Activated CD4-positive, alpha-beta T cell treated with anti-CD3 and anti-CD28 coated beads, Interleukin-2, amount 50 U/mL, for 48 hours (primary cell): ENCODE measurements at places on chromosomes 1 and 21.

- DNase-seq: no peak
Measured at GRCh38 chr1:165891111-165891860, 63.9 kb downstream of the UCK2 start.

- DNase-seq: no peak
Measured at GRCh38 chr1:232383455-232384123, 246.3 kb downstream of the SIPA1L2 start.

DNA sequence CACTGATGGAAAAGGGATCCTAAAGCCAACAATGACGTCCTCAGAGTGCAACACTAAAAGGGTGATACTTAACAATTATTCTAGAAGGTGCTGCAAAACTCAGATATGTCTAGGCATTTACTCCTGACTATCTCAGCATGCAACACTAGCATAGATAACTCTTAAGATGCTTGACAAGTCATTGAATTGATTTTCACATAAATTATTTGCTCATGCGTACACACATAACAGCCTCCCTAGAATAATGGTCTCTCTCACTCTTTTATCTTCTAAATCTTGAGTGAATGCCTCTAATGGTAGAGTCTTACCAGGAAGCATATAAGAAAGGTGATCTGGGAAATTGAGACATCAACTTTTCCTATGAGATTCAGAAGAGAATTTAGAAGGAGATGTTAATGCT lies 1283.7 kb downstream of the MRPL39 start:
- DNase-seq: no peak

DNA sequence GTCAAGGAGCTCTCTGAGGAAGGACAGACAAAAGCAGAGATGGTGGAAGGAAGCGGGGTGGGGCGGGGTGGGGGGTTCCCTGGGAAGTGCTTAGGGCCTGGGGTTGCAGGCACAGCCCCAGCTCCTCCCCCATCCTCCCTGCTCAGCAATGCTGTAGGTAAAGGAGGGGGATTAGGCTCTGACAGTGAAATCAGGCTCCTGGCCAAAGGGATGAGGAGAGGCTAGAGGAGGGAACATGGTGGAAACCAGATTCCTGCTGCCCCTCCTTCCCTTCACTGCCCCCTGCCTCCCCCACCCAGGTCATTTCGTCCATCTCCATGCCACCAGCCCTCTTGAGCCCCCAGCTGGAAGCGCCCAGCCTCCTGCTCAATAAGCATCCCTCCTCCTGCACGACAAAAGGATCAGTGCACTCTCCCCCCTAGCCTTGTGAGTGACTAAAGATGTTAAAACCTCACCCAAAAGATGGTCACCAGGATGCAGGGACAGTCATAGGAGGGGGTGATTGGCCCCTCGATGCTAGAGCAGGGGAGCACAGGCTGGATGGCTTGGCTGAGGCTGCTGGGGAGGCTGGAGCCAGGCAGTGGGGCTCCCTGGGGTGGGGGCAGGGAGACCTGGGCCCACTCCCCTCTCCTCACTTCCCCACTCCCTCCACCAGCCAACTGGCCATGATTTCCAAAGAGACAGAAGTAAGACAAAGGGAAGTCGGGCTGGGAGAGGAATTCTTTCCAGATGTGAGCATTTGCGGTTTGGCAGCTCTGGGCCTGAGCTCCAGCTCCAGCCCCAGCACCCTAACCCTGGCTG lies 2.2 kb upstream of the CRABP2 start:
- no peak for DNase-seq

DNA sequence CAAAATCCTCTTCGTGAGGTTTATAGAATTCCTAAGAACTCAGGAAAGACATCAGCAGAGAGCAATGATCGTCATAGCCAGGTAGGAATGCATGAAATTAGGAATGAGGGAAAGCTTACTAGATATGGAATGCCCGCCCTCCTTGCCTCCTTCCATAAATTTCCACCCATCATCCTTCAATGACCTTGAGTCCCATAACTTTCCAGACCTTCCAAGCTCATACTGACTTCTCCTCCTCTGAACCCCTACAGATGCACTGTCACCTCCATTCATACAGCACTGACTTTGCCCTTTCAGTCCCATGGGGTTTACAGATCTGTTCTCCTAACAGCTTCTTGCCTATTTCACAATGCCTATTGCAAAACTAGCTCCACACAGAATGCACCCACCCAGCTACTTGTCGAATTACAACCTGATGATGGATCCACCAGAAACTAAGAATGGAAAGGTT lies 23.8 kb upstream of the PPP1R15B start:
- no peak for DNase-seq

- DNase-seq: peak; percentile 87
Measured at GRCh38 chr1:154344977-154345837, 19.9 kb downstream of the ATP8B2 start.
